ENCODE measurements at places on chromosomes 7 and 10. TPM values are rescaled to one million over a fixed set of nuclear protein-coding genes. Genes with fewer than 3 reads are reported as not detected.

DNA sequence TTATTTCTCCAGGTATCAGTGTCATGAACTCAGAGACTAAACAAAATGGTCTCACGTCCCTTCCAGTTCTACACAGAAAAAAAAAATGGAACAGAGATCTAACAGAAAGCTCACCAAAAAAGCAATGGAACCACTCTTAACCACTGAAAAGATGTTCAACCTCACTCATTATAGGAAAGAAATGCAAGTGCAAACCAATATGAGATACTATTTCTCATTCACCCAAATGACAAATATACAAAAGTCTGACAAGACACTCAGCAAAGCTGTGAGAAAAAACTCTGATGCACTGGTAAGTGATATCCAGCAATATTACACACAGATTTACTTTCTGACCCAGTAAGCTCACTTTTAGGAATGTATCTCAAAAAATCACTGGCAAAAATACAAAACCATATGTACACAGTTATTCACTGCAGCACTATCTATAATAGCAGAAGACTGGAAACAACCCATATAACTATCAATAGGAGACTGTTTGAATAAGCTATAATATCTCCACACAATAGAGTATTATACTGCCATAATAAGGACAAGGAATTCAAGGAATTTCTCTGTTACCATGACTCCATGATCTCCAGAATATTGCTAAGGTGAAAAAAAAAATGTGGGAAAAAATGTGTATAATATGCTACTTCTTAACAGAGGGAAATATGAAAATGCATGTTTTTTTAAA is 36.6 kb downstream of the ABI1 start:
- no peak for DNase-seq

DNA sequence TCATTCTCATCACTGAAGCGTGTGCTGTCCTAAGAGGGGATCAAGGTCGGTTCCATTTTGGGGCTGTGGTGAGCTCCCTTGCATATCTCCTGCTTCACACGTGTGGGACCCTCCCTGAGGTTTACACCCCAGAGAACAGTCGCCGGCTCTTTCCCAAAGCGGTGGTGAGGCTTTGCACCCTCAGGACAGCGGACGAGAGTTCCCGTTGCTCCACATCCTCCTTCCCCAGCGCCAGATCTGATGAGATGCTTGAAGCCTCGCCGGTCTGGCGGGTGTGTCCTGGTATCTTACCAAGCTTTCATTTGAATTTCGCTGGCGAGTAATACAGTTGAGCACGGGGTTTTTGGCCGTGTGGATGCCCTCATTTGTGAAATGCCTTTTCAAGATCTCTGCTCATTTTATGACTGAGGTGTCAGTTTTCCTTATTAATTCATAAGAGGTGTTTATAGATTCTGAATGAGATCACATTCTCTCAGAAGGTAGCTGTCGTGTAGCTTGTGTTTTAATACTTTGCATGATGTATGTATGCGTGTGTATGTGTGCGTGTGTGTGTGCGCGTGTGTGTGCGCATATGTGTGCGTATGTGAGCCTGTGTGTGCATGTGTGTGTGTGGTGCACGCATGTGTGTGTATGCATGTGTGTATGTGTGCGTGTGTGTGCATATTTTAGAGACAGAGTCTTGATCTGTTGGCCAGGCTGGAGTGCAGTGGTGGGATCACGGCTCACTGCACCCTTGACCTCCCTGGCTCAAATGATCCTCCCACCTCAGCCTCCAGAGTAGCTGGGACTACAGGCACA is 30.7 kb downstream of the ELFN1 start:
- no peak for DNase-seq

DNA sequence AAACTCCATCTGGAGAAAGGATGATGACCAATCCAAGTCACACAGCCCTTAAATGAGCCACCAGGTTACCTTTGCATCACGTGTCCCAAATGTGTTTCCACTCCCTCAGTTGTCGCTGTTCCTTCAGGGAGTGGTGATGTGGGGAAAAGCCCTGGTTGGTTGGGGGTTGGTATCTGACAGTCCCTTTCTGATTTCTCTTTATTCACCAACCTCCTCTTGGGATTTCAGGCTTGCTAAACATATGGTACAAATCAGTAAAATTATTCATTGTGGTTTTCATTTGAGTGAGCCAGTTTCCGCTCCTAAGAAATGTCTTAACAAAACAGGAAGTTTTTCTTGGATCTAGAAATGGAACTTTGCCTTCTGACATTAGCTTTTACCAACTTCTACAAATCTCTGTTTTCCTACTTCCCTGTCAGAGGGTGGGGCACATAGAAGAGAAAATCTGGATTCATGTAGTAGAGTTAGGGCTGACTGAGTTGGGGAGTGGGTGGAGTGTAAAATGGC is 40.0 kb upstream of the KMT2E start:
- no peak for DNase-seq

DNA sequence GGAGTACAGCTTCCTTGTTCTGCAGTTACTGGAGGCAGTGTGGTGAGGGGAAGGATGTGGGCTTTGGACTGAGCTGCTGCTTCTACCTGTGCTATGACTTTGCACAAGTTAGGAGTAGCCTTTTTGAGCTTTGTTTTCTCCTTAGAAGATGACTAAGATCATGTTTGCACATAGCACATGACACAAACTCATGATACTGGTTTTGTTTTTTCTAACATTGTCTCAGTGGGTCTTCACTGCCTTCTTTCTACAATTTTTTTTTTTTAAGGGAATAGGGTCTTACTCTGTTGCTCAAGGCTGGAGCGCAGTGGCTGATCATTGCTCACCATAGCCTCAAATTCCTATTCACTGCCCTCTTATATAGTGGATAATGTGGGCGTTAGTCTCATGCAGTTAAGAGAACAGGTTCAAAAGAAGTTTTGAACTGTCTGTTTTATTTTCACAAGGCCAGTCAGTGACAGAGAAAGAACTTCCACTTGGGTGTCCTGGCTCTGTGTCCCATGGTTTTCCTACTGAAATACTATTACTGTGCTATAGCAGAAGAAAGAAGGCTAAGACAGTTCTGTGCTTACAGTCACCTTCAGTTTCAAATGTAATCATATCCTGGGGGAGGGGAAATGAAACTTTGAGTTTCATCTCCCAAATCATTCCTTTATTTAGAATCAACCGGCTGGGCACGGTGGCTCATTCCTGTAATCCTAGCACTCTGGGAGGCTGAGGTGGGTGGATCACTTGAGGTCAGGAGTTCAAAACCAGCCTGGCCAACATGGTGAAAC is 72.0 kb downstream of the KAT6B start:
- no peak for DNase-seq

DNA sequence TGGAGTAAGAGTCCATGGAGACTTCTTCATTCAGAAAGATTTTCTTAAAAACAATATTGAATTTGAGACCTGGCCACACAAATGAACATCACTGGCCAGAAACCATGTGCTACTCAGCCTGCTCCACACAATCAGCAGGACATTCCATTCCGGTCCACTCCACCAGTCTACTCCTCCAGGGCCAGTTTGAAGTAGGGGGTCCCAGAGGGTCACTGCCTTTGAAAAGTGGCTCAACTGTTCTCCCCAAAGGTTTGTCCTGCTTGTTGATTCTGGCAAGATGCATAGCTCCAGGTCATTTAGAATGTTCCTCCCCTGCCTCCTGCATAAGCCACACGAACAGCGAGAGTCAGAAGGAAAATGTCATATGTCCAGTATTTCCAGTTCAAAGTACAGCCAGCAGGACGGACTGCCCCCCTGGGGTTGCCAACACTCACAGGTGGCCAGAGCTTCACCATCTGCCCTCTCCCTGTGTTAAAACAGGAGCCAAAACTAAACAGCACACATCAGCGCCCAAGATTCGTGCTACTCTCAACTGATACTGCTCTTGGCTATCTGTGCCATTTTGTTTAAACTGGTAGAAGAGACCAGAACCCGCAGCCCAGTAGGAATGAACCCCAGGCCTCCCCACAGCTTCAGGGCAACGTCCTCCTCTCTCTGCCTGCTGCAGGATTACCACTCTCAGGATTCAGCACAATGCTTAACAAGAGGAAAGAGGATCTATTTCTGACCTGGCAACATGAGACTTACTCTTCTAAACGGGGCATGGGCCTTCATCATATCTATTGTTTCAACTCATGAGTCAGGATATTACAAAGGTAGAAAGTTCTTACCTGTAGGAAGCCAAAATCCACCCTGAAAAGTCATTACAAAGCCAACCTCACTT is 11.3 kb downstream of the GRB10 start:
- no peak for DNase-seq

DNA sequence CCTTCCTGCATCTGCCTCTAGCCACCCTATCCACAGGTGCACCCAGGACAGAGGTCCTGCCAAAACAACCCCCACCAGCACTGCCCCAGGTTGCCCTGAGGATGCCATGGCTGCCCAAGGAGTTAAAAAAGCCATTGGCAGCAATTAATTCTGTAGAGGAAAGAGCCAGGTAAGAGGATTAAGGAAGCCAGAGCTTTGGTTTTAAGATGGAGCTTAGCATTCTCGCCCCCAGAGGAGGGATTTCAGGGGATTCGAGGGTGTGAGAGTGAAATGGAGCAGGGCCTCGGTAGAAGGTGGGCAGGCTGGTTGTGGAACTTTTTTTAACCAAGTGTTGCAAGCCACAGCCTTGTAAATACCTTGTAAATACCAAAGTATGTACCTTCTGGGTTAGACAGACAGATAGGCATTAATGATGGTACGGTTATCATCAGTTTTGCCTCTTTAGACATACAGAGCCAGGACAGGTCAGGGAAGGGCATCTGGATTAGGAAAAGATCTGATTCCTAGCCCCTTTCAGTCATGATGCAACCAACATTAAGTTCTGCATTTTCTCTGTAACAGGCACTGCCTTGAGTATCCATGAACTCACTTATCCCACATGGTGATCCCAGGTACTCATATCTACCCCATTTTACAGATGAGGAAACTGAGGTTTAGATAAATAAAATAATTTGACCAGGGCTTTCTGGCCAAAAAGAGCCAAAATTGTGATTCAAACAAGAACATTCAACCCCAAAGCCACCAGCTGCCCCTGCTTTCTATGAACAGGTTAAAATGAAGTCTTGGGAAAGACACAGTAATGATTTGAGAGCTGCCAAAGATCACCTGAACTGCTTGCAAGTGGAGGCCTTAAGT is 120.7 kb upstream of the PPIF start:
- no peak for DNase-seq

DNA sequence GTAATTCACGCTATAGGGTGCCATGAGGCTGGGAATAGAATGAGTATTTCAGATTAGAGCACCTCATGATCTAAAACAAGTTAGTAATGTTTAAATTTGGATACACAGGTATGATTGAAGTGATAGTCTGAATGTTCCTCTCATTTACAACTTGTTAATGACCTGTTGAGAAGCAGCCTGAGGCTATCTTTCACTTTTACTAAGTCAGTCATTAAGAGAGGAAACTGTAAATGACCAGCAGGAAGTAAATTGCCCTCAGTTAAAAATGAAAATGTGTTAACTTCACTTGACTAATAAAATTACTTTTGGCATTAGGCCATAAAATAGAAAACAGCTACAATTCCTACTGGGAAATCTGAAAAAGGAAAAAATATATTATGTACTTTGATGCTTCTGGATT is 1042.0 kb downstream of the DNAJB9 start:
- no peak for DNase-seq

GRCh38 chr7:141014125-141014523 is 628 bp downstream of the MRPS33 start:
- no peak for DNase-seq

- no peak for DNase-seq
These were observed 33.5 kb upstream of the AUTS2 start for GRCh38 chr7:69564454-69565417.

DNA sequence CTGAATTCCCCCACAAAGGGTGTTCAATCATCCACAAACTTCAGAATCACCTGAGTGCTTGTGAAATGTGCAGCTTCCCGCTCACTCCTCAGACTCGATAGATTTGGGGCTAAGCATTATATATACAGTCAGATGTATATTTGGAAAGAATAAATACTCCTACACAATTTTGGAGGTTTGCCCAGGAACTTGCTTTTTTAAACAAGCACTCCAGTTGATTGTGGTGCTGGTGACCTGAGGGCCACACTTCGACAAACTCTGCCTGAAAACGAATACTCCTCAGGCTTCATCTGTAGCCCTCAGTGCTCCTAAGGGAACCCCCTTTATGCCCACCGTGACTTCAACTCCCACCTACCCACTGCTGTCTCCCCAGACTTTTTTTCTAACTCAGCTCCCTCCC is 211.6 kb downstream of the INHBA start:
- DNase-seq, result no peak

GRCh38 chr7:94701555-94701973 is 45.6 kb upstream of the SGCE start:
- DNase-seq, result no peak

GRCh38 chr10:110076559-110077318 is 69.0 kb downstream of the ADD3 start:
- no peak for DNase-seq

- DNase-seq, result no peak
These were observed 44.4 kb downstream of the LRRC4 start for GRCh38 chr7:127986581-127987521.

- no peak for DNase-seq
These were observed 83.9 kb upstream of the ITGB1 start for GRCh38 chr10:33041783-33042437.

DNA sequence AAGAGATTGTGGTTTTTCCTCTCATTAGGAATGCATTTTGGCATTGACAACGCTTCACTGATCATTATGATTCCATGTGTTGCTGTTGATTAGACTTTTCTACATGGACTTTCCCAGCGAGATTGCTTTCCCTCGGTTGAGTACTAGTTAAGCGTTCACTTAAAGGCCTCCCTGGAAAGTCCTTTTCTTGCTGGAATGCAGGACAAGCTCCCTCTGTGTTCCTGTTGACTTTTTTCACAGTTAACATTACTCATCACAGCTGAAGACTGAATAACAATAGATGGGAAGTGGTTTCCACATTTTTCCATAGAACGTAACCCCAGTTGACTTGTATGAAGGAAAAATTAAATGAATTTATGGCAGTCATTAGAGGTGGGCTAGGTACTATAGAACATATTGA is 2.6 kb upstream of the CAV1 start:
- no peak for DNase-seq

DNA sequence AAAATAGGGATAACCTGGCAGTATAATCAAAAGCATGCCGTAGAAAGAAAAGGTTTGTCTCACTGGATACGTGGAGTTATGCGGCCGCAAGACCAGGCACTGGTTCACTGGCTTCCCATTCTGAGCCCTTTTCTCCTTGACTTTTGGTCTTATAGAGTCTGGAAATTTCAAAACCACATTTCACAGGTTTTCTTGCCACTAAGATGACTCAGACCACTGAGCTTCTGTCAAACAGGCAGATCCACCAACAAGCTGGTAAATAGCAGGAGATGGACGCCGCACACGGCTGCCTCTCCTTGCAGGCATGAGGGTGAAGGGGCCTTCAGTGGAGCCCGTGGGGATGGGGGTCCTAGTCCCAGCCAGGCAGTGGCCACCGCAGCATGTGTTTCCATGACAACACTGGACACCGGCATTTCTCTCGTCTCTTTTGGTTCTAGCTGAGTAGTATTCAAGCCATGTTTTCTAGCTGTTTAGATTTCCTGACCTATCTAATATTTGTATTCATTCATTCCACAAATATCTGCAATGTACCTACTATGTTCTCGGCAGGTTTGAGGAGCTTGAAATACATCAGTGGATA is 55.5 kb downstream of the KLF6 start:
- DNase-seq, result no peak

- DNase-seq, result peak; percentile 68
These were observed 21.6 kb downstream of the TMEM72 start for GRCh38 chr10:44932517-44933450.

PRLHR gene
- total RNA-seq, result not detected

GPER1 gene
- total RNA-seq, result not detected

SERPINE1 gene
- 0.32 TPM for total RNA-seq

HOXA3 gene
- not detected for total RNA-seq

NEUROG3 gene
- not detected for total RNA-seq

CHN2 gene
- total RNA-seq, result 4.0 TPM

CFAP43 gene
- total RNA-seq, result not detected

ADAMTS14 gene
- total RNA-seq, result not detected

GIMAP1 gene
- 14.1 TPM for total RNA-seq

All from T-helper 17 cell (primary cell).